ENCODE measurements at places on chromosomes 5 and 9.

DNA sequence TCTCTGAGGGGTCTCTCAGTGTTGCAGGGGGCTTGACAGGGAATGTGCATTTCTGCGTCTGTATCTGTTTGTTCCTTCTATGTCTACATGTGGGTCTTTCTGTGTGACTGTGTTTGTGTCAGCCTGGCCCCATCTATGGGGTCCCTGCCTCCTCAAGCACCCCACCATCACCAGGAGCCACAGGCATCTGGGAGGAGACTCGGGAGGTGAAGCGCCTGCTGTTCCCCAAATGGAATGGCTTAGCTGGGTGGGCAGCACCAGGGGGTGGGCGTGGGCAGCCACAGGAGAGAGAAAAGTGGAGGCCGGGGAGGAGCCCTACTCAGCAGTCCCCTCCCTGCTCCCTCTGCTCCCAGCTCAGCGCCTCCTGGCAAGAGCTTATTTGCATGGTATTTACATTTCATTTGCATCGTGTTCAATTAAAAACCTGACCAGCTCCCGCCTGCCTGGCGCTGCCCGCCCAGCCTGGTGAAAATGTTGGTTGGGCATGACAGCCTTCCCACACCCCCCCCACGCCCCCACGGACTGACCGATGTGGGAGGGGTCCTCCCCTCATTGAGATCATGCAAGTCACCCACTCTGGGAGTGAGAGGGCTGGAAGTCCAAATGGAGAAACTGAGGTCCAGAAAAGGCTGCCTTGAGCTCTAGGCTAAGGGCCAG lies 50.5 kb downstream of the CXXC5 start:
- peak; percentile 15 for DNase-seq

GRCh38 chr5:180670586-180671359 lies 21.4 kb upstream of the FLT4 start:
- DNase-seq = peak; percentile 46

GRCh38 chr5:140402258-140403074 lies 833 bp downstream of the ANKHD1 start:
- peak; percentile 50 for DNase-seq

- DNase-seq = no peak
Measured at GRCh38 chr5:104126980-104127379, 564.4 kb upstream of the NUDT12 start.

DNA sequence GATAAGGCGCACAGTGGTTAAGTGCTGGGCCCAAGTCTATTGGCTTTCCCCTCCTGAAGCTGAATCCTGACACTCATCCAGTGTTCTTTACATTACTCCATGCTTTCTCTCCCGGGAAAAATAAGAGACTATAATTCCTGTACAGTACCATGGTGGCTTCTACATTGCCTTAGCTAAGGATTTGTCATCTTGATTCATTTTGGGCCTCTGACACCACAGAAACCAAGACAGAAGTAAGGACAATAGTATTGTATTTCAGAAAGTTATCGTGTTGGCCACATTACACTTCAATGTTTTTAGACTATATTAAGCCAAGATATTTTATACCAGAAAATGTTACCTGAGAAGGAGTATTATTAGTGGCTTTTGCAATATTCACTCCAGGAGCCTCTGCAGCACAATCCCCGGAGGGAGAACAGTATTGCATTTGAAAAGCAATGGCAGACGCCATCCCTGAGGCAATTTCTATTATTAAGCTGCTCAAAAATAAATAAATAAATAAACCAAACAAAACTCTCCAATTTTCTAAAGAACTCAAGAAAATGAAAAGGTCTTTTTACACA lies 267.9 kb downstream of the ENC1 start:
- no peak for DNase-seq
